Fibroblast of lung (primary cell): ENCODE measurements at places on chromosomes 6 and 20. TPM values are rescaled to one million over a fixed set of nuclear protein-coding genes. Genes with fewer than 3 reads are reported as not detected.

LBP gene
- total RNA-seq, result under 0.01 and 0.17 TPM in 2 replicates

C6orf52 gene
- 0.26 and 0.33 TPM in 2 replicates for total RNA-seq

ATXN1 gene
- total RNA-seq, result 26.2 and 40.5 TPM in 2 replicates

DNA sequence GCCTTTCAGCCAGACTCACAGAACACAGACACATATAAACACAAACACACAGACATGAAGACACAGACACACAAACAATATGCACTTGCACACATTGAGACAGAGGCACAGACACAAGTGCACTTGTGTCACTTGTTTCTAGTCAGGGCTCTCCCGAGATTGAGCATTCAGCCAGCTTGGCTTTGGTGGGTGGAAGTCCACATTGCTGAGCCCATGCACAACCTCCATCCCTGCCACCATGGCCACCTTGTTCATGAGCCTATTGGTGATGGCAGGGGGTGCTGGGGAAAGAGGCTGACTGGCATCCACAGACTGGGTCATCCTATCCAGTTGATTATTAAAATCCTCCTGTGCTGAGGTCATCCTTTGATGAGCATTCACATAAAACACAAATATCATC is 11.5 kb upstream of the CST7 start:
- DNase-seq, result no peak
